ENCODE measurements at places on chromosomes 2 and 18.

DNA sequence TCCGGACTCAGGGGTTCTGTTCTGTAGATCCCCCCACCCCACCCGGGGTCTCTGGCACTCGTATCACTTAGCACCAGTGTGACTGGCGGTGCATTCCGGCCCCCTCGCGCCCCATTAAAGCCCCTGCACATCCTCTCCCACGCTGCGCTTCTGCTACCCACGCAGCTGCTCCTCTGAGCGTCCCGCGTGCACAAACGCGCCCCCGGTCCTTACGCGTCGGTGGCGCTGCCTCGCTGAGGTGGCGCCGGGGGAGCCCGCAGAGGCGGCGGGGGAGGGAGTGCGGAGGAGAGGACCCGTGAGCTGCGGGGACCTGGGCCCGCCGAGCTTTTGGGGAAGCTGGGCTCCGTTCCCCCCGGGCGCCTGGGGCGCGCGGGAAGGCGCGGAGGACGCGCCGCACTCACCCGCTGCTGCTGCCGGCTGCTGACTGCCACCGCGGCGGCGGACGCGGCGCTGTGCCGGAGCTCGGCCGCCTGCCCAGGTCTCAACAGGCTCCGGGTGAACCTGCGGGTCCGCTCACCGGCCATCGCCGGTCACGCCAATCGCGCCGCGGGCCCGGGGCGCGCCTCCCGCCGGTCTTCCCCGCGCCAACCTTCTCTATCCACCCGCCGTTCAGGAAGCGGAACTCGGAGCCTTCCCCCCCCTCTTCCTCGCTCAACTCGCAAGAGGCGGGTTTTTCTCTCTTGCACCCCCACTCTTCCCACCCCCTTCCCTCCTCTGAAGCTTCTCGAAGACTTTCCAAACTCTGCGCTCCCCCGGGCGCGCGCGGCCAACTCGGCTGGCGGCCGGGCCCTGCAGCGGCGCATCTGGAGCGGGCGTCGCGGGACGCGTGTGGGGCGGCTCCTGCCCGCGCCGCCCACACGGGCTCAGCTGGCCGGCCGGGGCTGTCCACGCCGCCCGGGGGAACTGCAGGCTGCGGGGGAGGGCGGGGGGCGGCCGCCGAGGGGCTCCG lies at the start of gene DOCK10:
DOCK10 (minus strand) TSS at position 618 of the 949 bp plus-strand sequence; CDS start at position 524, 94 bp downstream.
- no peak for DNase-seq

GRCh38 chr2:126106006-126106405 lies 550.0 kb upstream of the GYPC start:
- no peak for DNase-seq

- DNase-seq, result no peak
These were observed 126.8 kb downstream of the MARCHF4 start for GRCh38 chr2:216245391-216245975.

DNA sequence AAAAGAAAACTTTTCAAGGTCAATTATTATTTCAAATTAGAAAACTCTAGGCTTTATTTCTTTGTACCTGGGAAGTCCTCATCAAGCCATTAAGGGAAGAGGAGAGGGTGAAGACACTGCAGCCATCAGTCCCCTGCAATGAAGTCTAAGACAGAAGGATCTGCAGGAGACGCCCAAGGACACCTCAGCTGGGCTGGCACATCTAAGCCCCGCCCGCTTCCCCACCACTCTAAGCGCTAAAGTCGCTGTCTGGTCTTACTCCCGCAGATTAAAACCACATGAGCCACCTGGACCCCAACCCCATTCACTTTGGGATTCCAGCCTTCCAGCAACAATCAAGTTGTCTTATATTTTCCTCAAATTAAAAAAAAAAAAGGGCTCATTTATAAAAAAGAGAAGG lies 104.4 kb downstream of the AFF3 start:
- DNase-seq, result no peak

DNA sequence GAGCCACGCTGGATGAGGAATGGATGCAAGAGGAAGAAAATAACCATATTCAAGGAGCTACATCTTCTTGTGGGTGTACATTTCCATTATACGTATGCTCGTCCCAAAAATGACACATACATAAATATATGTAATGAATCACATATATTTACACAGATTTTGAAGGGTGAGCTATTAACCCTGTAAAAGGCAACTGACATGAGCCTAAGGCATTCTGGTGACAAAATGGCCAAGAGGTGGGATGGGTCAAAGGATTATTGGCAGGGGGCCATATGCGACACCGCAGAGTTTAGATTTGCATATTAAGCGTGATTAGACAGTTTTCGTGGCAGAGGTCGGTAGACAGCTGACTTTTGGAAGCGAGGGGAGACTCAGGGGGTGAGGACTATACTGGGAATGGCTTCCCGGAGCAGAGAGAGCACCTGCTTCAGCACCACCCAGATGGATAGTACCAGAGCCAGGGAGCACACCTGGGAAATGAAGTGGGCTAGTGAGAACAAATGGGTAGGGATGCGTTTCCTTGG lies 431 bp upstream of the CNRIP1 start:
- DNase-seq, result no peak

DNA sequence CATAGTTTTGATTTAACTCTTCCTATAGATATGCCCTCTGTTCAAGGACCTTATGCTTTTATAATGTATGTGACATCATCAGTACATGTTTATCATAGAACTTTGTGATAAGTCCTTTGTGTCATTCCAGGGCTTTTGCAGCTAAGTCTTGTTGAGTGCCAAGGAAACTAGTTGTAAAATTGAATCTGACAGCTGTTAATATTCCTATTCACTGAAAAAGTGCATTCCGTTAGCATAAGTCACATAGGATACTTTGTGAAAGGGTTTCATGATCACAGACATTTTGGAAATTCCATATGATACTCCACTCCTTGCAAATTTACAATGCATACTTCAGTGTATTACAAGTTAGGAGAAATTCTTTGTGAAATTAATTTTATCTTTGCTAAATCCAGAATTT lies 503.4 kb downstream of the CCDC85A start:
- no peak for DNase-seq

GRCh38 chr2:24915175-24915574 lies 4.9 kb downstream of the ADCY3 start:
- DNase-seq, result no peak
